ENCODE measurements at places on chromosomes 4 and X.

GRCh38 chrX:116490104-116490503 is 27.3 kb upstream of the CT83 start:
- DNase-seq: no peak

DNA sequence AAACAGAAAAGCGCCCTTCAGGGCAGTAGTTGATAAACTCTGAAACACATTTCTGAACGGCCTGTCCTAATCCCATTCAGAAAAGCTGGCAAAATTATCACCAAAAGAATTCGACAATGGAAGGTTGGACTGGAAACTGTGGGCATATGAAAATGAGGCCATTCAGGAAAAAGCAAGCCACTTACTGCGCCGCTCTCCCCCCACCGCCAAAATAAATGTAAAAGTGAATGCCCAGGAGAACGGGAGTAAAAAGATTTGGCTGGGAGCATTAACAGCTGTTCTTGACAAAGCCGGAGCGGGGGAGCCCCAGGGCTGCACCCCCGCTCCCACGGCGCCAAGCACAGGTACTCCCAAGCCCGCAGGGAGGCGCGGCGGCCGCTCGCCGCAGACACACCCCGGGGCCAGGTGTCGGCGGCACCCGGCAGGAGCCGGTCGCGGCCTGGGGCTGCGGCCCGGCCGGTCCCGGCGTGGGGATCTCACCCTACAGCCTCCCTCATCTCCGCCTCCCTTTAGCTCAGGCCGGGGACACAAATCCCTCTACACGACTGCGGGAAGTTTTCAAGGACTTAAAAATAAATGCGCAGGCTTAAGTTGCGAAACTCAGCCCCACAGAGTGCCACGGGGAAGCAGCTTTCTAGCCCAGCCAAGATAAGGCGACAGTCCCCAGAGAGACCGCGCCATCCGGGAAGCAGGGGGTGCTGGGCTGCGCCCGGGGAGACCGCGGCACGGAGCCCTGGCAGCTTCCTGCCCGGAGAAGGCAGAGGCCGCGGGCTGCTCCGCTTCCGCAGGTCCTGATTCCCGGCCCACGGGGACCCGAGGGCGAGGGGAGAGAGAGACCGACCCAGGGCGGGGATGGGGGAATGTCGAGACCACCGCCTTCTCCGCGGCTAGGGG is 593 bp downstream of the SH3RF1 start:
- DNase-seq: peak; percentile 63

DNA sequence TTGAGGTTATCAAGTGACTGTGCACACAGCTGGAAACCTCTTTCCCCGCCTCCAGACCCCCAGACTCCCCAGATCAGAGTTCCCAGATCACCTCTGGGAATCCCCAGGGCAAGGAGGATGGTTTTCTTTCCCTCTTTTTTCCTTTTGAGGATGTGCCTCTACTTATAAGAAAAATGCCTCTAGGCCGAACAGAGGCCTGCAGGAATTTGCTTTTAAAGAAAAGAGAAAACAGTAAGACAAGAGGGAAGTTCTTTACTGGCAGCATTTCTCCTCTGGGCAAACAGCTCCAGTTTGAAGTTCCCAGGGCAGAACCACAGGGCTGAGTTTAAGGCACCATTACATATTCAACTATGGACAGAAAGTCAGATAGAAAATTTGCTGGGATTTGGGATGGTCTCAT is 837.9 kb upstream of the LCORL start:
- DNase-seq: no peak

GRCh38 chr4:175947117-175947722 is 118.4 kb upstream of the WDR17 start:
- no peak for DNase-seq

DNA sequence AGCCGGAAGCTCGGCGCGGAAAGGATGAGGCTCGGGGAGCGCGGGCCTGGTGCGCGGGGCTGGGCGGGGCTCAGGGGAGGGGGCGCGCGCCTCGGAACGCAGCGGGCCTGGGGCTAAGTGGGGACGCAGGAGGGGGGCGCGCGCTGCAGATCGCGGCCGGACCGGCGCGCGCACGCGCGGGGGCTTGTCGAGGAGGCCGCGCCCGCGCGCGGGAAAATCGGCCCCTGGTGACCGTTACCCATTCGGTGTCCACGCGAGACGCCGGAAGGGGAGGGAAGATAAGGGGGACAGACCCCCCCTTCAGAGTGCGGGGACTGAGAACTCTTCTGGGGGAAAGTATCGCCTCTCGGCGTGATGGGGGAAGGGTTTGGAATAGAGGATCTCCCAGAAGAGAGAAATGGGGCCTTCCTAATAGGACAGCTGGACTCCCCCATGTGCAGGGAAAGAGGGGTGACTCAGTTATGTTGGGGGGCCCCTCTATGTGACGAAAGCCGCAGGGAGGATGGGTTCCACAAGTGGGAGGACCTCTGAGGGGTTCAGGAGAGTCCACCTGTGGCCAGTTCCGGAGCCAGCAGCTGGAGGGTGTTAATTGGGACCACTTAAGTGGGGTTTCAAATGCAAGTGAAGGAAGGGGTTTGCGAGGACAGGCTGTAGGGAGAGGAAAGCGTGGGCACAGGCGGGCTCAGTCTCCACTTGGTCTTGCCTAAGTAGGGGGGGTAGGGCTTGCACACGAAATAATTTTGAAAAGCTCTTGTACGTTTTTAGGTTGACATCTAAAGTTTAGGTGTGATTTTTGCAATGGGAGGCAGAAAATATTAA is 584 bp downstream of the SUV39H1 start:
- no peak for DNase-seq

GRCh38 chr4:38181286-38181685 is 221.1 kb downstream of the PTTG2 start:
- no peak for DNase-seq

DNA sequence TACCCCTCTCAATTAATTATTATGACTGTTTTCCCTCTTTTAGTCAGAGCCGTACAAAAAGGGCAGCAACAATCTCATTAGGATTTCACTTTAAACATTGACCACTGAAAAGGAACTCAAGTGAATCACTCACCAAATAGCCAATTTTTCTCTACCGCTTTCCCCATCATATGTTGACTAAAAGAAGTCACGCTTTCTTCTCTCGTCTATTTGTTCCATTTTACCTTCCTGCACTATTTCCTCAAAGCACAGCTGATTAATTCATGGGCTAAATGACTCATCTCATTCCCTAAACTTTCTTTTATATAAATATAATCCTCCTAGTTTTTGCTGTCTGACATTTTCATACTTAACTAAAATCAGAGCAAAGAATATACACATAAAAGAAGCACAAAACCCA is 8.2 kb downstream of the MID1 start:
- no peak for DNase-seq

GRCh38 chr4:182147391-182147790 is 95.8 kb upstream of the TENM3 start:
- DNase-seq: no peak

DNA sequence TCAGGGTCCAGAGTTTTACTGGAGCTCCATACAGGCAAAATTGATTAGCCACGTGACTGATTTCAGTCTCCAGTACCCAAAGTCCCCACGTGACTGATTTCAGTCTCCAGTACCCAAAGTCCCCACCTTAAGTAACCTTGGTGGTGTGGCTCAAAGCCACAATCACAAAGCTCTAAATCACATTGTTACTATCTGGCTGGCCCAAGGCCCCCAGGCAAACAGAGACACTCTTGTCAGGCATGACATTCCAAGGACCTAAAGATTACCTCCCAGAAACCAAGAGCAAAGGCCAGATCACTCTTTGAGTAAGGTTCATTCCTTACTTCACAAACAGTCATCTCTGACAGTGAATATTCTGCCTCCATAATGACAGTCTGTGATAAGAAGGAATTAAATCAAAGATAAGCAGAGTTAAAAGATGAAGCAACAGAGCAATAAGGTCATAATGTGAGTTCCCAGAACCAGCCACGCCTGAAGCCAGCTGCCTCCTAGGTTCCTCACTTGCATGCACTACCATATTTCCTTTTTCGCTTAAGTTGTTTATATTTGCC is 78.5 kb downstream of the ANXA3 start:
- DNase-seq: peak; percentile 54

- DNase-seq: no peak
Measured at GRCh38 chrX:130631011-130631410, 229.2 kb downstream of the RBMX2 start.

GRCh38 chr4:137032222-137032621 is 500.1 kb downstream of the PCDH18 start:
- no peak for DNase-seq

GRCh38 chrX:137032841-137033773 is 688 bp downstream of the GPR101 start:
- no peak for DNase-seq

DNA sequence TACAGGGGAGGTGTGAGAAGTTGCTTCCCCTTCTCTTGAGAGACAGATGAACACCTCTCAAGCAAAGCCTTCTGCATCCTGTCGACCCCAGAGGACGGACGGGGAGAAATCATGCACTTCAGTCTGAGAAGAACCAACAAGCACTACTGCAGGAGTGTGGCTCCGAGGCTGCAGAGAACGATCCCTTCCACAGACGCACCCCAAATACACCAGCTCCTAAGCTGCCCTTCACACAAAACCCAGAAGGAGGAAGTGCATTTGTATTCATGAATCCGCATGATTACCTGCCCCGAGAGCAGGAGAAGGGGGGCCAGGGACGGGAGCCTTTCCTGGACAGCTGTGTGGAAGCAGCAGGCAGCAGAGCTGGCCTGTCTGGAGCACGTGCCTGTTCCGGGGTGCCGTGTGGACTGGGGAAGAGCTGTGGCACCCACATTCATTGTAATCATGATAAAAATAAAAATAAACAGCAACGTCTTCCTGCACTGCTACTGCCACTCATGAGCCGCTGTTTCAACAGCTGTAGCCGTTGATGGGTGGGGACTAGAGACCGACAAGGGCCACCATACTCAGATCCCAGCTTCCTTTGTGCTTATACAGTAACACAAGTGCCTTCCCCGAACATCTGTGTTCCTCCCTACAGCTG is 42.9 kb downstream of the ACSL1 start:
- DNase-seq: no peak

- no peak for DNase-seq
Measured at GRCh38 chrX:7586126-7586525, 256.8 kb upstream of the VCX start.

DNA sequence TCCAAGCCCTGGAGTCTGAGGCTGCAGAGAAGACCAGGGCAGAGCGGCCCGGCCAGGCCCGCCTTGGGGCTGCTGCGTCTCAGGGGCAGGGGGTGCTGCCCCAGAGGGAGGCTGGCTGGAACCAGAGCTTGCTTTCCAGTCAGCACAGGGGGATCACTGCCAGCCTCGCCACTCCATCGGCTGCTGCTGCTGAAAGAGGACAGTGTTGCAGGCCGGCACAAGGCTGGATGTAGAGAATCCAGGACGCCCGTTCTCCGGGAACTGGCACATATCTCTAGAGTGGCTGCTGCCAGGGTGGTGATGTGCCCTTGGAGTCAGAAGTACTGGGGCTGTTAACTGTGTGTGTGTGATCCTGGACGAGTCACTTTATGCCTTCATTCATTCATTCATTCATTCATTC is 31.9 kb upstream of the SORCS2 start:
- peak; percentile 18 for DNase-seq

DNA sequence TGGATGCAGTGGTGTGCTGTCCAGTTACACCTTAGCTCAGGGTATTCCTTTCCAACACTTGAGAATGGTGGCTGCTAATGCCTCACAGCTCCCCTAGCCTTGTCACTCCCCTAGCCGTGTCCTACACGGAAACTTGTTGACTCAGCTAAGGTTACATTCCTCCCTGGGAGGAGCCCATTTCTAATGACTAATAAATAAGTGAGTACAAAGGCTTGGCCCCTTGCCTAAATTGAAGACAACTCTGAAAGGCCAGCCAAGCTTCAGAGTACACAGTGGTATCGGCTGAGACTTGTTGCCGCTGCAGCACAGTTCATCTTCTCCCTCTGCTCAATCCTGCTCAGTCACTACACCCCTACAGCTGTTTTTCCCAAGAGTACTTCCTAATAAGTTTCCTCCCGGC is 21.2 kb upstream of the SLC25A31 start:
- no peak for DNase-seq

- no peak for DNase-seq
Measured at GRCh38 chr4:19300213-19300612, 951.5 kb upstream of the SLIT2 start.

DNA sequence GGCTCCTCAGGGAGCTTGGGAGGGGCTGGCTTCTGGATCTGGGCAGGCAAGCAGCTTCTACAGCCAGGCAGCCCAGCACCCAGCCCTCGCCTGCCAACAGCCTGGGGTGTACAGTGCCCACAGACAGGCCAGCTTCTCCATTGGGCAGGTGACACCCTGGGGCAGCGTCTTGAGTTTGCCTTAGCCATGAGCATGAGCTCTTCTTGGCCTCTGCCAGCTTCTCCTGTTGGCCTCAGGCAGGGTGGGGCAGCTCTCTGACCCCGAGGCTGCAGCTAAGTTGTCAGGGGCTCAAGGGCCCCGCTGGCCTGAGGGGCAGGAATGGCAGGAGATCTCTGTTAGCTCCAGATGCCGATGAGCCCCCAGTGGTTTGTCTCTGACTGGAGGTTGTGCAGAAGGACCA is 7.8 kb upstream of the CNGA2 start:
- DNase-seq: no peak

DNA sequence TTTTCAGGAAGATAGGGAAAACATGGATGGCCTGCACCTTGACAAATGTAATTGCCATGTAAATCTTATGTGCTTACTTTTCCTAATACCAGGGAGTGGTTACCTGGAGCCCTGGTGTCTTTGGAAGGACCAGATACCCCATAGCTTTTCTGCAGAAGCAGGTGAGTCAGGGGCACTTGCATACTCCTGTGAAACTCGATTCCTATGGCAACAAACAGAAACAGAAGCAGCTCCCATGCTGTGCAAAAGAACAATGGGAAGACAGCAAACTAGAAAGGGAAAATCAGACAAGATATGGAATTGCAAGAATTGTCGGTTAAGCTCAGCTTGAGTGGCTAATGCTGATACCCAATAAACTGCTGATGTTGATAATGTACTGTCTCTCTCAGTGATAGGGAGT is 117.4 kb upstream of the AFF2 start:
- DNase-seq: no peak

DNA sequence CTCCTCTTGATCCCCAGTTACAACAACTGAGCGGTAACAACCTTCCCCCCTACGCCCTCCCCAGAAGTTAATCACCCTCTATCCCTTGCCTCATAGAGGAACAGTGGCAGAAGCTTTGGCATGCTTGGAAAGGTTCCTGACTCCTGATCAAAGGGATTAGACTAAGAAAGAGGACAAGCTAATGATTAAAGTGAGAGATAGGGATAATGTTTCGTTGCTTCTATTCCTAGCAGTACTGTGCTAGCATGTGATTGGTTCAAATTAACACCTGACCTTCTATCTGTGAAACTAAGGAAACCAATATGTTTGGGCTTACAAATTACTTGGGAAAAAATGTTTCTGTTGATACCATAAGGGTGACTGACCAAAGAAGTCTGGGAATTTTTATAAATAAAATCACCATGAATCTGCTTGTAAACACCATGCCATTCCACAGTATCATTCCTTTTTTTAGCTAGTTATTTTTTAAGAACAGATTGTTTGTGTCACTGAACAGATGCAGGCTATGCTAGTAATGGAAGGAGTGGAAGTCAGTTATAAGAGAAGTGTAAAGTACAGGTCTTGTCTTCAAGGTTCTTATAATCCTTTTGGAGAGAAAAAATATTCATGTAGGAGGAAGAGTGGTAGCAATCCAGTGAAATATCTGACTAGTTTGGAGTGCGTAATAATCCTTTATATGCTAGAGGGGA is 11.3 kb upstream of the ATP1B4 start:
- DNase-seq: no peak

All from colonic mucosa (tissue), 4 donors.